ENCODE measurements at places on chromosomes 12 and 14. TPM values are rescaled to one million over a fixed set of nuclear protein-coding genes. Genes with fewer than 3 reads are reported as not detected.

- no peak overlapping the region for H3K27ac ChIP-seq
- H3K4me3 ChIP-seq: no peak overlapping the region
- peaks cover 11% of the 10 kb centered on the region for H3K4me1 ChIP-seq
- no peaks in the 10 kb centered on the region for H3K36me3 ChIP-seq
- no peaks in the 10 kb centered on the region for H3K27me3 ChIP-seq
- no peak for DNase-seq
These were observed 900.9 kb downstream of the FLRT2 start for GRCh38 chr14:86430853-86431252.

DNA sequence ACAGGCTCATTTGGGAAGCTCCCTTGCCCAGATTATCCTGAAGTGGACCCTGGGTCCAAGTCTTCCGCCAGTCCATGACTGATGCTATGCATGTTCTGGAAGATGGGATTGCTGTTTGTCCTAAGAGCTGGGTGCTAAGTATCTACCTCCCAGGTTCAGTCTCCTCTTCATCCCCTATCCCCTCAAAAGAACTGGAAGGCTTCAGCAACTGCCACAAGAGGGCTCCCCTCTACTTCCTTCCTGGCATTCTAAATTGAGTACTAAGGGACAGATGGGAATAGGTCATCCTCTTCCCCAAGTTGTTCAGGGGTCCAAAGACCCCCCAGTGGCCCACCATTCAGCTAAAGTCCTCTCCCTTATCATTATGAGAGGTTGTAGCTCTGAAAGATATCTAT lies 9.0 kb upstream of the FKBP11 start:
- H3K4me3 ChIP-seq: peak overlapping the region; percentile 83
- peak overlapping the region; percentile 97 for H3K27ac ChIP-seq
- DNase-seq: no peak
- peaks cover 9% of the 10 kb centered on the region for H3K27me3 ChIP-seq
- H3K4me1 ChIP-seq: peaks cover 69% of the 10 kb centered on the region
- H3K36me3 ChIP-seq: peaks cover 12% of the 10 kb centered on the region

NXPH4 gene
- not detected for polyA plus RNA-seq

DNA sequence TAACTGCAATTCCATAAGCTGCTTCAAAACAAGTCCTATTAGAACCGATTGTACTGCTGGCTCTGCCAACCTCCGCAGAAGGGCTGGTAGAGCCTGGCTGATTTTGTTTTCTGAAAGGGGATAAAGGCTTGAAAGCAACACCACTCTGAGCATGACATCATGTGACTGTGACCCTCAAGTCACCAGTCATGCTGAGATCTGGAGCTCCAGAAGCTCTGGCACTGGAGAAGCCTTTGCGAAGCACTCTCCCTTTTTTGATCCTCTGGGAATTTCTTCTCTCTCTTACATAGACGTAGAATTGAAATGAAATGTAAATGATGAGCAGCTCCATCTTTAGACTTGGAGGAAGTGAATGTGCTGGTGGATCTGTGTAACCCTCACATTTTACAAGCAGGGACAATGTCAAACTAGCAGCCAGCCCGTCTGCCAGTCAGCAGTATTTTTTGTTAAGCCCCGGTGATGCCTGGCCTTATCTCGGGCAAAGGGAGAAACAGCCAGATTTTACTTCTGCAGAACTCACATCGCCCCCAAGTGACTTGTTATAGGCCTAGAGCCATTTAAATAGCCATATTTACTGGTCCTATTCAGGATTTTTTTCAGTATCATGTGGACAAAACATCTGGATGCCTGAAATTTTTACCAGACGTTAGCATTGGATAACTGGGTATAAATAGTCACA lies 112.1 kb upstream of the NPAS3 start:
- H3K27me3 ChIP-seq: no peaks in the 10 kb centered on the region
- DNase-seq: no peak
- no peaks in the 10 kb centered on the region for H3K4me1 ChIP-seq
- no peaks in the 10 kb centered on the region for H3K36me3 ChIP-seq

- H3K4me1 ChIP-seq: no peaks in the 10 kb centered on the region
- no peaks in the 10 kb centered on the region for H3K36me3 ChIP-seq
- H3K4me3 ChIP-seq: no peak overlapping the region
- peaks cover 1% of the 10 kb centered on the region for H3K27me3 ChIP-seq
- no peak for DNase-seq
These were observed 61.9 kb upstream of the ARHGAP5 start for GRCh38 chr14:32015166-32015565.

AMHR2 gene
- not detected for polyA plus RNA-seq

GRCh38 chr12:131133015-131133905 lies 179.6 kb downstream of the ADGRD1 start:
- H3K4me3 ChIP-seq: no peak overlapping the region
- H3K36me3 ChIP-seq: no peaks in the 10 kb centered on the region
- no peaks in the 10 kb centered on the region for H3K27me3 ChIP-seq
- H3K27ac ChIP-seq: no peak overlapping the region
- DNase-seq: no peak
- peaks cover 11% of the 10 kb centered on the region for H3K4me1 ChIP-seq
